ENCODE measurements at places on chromosomes 2 and 18. TPM values are rescaled to one million over a fixed set of nuclear protein-coding genes. Genes with fewer than 3 reads are reported as not detected.

DNA sequence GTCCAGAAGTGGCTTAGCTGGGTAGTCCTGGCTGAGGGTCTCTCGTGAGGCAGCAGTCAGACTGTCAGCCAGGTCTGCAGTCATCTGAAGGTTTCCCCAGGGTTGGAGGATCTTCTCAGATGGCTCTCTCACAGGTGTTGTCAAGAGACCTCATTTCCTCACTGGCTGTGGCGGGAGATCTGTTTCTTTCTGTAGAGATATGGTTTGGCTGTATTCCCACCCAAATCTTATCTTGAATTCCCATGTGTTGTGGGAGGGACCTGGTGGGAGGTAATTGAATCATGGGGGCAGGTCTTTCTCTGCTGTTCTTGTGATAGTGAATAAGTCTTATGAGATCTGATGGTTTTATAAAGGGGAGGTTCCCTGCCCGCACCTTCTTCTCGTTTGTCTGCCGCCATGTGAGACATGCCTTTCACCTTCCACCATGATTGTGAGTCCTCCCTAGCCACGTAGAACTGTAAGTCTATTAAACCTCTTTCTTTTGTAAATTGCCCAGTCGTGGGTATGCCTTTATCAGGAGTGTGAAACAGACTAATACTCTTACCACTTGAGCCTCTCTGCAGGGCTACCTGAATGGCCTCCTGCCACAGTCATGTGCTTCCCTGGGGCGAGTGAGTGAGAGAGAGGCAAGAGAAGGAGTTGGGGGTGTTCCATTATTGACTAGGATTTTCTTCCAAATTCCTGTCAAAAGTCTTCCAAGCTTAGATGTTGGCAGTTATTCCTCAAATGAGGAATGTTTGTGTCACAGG lies 23.6 kb downstream of the MALT1 start:
- no peak for DNase-seq

- DNase-seq = no peak
These were observed 360.1 kb upstream of the CHAC2 start for GRCh38 chr2:53407363-53408080.

Gene IL36B
- total RNA-seq = not detected

Gene PSMA8
- total RNA-seq = not detected

- DNase-seq = no peak
These were observed 259.8 kb downstream of the STK39 start for GRCh38 chr2:167987558-167987957.

GRCh38 chr2:190679813-190680591 lies 31.1 kb downstream of the NAB1 start:
- peak; percentile 36 for DNase-seq

DNA sequence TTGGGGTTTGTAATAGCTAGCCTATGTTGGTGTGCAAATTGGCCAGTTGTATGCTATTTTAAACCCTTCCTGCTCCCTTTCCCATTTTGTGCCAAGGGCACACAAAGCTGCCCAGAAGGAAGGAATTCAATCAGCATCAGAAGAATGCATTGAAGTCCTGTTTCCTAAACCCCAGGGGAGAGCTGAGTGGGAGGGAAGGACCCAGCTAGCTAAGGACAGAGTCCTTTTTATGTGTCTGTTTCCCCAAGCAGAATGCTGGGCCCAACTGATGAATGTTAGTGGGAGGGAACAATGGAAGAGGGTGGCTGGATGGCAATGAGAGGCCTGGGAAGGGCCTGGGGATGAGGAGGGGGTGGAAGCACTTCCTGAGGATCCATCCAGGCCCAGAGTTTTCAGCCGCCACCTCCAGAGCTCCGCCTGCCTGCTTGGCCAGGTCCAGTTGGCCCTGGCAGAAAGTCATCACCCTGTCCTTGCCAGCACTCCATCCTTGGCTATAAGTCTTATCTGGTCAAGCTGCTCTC lies 32.7 kb downstream of the MEX3C start:
- no peak for DNase-seq

Gene DUSP2
- 2.4 TPM for total RNA-seq

- DNase-seq = no peak
These were observed 216.3 kb downstream of the RNF144A start for GRCh38 chr2:7133521-7133920.

Gene G6PC2
- not detected for total RNA-seq
